ENCODE measurements at places on chromosomes 1 and 21.
A peak's percentile ranks its signal among the peaks of the same experiment; 100 is the strongest.

GRCh38 chr1:165383067-165383466 is 26.6 kb upstream of the LMX1A start:
- no peak for DNase-seq

DNA sequence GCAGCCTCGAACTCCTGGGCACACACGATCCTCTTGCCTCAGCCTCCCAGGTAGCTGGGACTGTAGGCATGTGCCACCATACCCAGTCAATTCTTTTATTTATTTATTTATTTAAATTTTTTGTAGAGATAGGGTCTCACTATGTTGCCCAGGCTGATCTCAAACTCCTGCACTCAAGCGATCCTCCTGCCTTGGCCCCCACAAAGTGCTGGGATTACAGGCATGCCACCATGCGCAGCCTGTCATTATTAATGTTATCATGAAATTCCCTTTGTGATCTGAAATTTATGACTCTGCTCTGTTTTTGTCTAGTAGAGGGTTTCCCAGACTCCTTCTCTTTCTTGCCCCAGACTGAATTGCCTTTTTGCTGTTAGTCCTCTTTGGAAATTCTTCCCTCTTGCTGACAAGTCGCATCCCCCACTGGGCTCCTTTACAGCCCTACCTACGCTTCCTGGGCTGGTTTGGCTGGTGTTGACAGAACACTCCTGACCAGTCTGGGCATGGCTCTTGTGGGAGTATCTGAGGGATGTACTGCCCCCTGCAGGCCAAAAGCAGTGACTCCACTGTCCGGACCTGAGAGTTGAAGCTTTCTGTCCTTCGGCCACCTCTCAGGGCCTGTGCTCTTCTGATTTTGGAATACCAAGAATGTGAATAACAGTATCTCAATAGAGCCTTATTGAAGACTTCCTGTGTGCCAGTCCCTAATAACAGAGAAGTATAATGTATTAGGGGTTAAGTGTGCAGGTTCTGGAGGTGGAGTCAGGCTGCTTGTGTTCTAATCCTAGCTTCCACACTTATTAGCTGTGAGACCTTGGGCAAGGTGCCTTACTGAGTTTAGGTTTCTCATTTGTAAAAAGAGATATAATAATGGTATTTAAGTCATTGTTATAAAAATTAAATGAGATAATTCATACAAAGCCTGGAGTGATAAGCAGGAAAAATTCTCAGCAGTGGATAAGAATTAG is 28.2 kb downstream of the TCEANC2 start:
- peak; percentile 60 for DNase-seq

- no peak for DNase-seq
Measured at GRCh38 chr1:207463571-207463970, 9.4 kb downstream of the CR2 start.

GRCh38 chr1:14891991-14892390 is 261.6 kb upstream of the TMEM51 start:
- no peak for DNase-seq

GRCh38 chr1:9375912-9376311 is 83.2 kb downstream of the SPSB1 start:
- no peak for DNase-seq

DNA sequence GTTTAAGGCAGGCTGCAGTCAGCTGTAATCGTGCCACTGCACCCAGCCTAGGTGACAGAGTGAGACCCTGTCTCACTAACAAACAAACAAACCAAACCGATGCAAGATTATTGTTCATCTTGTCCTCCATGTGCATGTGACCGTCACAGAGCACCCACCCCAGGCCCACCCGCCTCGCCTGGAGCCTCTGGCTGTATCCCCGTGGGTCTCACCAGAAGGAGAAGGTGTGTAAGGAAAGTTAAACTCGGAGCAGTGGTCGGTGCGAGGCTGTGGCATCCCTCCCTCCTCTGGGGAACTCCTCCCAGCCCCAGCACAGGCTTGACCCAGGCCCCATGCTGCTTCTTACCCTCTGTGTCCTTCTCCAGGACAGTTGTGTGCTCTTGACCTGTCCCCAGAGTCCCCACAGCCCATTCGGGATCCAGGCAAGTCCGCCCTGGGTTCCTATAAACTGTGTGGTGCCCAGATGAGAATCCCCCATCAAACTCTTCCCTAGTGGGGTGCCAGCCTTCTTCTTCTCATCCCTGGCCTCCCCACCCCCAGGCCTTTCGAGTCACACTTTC is 318.4 kb downstream of the AJAP1 start:
- DNase-seq, result no peak

- DNase-seq, result no peak
Measured at GRCh38 chr1:27689423-27690173, 17.6 kb upstream of the IFI6 start.
